Smooth muscle cell of the umbilical artery (primary cell): ENCODE measurements at places on chromosomes 6 and 20. TPM values are rescaled to one million over a fixed set of nuclear protein-coding genes. Genes with fewer than 3 reads are reported as not detected.

Gene HNF4A
- not detected in 2 replicates for total RNA-seq

Gene SULF2
- 21.5 and 34.4 TPM in 2 replicates for total RNA-seq

Gene MPC1
- 18.3 and 24.6 TPM in 2 replicates for total RNA-seq

Gene HCK
- not detected in 2 replicates for total RNA-seq

Gene PNPLA1
- 0.05 TPM in 1 of 2 replicates, not detected in the other for total RNA-seq

Gene DPPA5
- total RNA-seq = not detected in 2 replicates

Gene SLC22A16
- not detected in 2 replicates for total RNA-seq

Gene SDC4
- total RNA-seq = 138 and 172 TPM in 2 replicates

Gene PRRT1
- total RNA-seq = 0.09 TPM in 1 of 2 replicates, not detected in the other

Gene C6orf163
- total RNA-seq = 0.59 and 2.3 TPM in 2 replicates

Gene SPATS1
- total RNA-seq = not detected in 2 replicates

Gene WFDC12
- total RNA-seq = not detected in 2 replicates
